ENCODE measurements at places on chromosomes 5 and 9.

DNA sequence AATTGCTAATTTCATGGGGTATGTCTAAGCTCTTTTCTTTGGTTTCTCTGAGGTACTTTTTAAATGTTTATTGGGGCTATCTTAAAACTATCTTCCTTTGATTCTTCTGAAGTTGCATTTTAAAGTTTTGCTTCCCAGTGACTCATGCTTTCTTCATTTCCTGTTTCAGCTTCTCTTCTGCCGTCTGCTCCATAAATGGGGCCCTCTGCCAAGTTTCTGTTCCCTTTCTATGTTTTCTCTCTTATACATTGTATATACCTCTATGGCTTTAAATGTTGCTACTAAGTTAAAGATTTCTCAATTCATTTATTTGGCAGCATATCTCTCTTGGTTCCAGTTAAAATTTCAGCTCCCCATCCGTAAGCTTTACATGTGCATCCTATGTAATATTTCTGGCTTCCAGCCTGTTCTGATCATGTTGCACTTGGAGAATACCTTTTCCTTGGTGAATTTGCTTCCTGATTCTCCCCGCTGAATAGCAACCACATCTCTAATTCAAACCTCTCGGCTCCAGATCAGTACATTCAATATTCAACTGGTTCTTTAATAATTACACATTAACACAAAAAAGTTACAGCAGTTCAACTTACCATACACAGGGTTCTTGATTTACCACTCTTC, 125.3 kb downstream of the ST8SIA4 start:
- DNase-seq: peak; percentile 41

GRCh38 chr9:4573634-4574389, 83.5 kb downstream of the SLC1A1 start:
- no peak for DNase-seq

DNA sequence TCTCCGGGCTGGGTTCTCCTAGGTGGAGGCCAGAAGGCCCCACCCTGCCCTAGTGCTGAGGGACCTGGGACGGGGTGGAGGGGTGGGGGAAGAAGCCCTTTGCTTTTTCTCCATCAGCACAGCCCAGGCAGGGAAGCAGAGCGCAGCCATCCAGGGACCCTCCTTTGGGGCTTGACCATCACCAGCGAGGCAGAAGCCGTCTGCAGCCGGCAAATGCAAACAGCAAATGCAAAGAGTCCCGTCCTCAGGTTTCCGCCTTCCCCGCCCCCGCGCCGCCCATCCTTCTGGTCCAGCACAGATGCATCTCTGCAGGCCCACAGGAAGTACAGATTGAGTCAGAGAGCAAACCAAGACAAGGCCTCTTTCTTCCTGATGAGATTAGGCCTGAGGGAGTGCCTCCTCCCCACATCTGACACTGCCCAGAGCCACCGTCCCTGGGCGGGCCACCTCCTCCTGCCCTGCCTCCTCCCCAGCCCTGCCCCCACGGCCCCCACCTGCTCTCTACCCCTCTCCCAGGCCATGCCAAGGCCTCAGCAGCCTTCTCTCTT, 23.4 kb downstream of the CORO2A start:
- DNase-seq: no peak

DNA sequence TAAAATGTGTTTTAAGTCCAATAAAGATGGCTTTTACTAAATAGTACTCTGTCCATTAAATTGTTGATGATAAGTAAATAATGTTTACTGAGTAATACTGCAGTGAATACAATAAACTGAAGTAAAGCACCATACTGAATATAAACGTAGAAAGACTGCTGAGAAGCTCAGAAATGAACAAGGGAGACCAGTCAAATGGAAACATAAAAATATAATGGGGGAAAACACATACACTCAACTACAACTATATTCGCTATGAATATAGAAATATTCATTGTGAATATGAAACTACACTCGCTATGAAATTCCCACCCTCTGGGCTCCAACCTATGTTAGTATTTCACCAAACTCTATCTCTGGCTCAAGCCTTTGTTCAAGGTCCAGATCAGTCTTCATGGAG, 41.9 kb upstream of the UBQLN1 start:
- no peak for DNase-seq

GRCh38 chr5:156361436-156362109, 34.6 kb downstream of the SGCD start:
- no peak for DNase-seq

DNA sequence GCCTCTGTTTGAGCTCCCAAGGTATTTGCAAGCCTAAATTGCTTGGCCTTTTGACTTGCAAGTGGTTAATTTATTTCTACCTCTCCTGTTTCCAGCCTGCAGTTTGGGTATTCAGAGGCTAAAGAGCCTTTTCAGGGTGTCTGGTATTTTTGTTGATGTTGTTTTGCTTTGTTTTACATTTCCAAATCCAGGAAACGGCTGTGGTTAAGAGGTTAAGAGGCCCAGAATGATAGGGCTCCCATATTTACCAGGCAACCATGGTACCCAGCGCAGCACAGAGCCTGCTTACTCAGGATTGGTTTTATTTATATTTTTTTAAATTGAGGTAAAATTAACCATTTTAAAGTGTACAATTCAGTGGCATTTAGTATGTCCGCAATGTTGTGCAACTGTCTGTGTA, 92.1 kb downstream of the PDZD2 start:
- DNase-seq: no peak

DNA sequence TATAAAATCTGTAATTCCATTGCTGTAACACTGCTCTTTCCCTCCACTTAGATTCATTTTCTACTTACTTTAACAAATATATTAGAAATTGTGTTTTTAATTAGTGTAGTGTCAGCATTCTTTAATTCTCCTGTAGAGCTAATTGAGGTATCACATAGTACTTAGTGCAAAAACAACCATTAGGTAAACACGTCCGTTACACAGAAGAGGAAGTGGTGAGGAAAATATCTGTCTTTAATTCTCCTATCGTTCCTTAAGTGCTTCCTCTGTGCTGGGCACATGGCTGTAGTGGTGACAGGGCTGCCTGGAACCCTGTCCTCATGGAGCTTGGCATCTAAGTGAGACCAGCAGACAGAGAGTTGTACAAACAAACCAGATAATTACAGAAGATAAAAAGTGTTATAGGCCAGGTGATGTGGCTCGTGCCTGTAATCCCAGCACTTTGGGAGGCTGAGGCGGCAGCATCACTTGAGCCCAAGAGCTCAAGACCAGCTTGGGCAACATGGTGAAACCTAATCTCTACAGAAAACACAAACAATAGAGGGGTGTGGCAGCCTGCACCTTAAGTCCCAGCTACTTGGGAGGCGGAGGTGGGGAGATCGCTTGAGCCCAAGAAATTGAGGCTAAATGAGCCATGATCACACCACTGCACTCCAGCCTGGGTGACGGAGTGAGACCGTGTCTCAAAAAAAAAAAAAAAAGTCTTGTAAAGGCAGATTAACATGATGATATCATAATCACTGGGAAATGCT, 36.4 kb downstream of the PARP8 start:
- DNase-seq: no peak

Data from AG09309 (cell line).